ENCODE measurements at places on chromosomes 13 and 19.

DNA sequence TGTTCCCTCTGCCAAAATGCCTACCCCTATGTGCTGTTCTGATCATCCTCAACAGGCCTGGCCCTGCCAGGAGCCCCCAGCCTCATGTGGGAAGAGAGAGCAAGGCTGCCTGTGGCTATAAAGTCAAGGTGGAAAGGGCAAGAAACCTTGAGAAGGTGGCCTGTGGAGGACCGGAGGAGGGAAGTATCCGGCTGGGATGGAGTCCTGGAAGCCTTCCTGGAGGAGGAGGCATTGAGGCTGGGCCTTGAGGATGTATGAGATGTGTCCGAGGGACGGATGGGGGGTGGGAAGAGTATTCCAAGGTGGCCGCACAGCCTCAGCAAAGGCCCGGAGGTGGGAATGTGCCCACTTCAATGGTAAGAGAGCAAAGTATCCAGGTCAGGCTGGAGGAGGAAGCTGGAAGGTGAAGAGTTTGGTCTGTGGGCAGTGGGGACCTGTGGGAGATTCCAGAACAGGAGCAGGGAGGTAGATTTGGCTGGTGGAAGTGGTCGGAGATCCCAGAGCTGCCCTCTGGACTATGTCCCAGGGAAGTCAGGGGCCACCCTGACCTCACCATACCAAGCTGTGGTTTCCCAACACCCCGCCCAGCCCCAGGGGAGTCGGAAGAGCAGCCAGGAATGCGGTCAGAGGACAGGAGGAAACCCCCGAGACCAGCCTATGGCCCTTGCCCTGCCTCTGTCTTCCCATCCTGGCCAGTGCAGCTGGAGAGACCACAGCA, 3.0 kb upstream of the PLIN4 start:
- DNase-seq = no peak

DNA sequence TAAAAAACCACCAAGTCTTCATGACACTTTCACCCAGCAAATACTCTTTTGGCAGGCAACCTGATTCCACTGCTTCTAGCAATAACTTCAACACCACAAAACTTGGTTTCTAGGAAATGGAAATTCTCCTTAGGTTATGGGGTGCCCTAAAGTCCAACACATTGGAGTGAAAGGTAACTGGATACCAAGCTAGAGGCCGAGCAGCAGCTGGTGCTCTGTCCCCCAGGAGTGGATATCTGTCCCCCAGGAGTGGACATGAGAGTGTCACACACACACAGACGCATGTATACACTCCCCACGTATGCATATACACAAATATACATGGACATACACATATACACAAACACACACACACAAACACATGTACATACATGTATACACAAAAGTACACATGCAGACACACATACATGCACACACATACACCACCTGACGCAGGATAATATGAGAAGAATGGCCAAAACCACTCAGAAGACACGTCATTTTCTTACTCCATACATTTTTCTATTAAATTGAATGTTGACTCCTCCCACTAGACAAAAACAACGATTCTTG, 50.8 kb downstream of the RFX2 start:
- DNase-seq = peak; percentile 20

GRCh38 chr13:45196096-45196495, 4.7 kb downstream of the KCTD4 start:
- no peak for DNase-seq

DNA sequence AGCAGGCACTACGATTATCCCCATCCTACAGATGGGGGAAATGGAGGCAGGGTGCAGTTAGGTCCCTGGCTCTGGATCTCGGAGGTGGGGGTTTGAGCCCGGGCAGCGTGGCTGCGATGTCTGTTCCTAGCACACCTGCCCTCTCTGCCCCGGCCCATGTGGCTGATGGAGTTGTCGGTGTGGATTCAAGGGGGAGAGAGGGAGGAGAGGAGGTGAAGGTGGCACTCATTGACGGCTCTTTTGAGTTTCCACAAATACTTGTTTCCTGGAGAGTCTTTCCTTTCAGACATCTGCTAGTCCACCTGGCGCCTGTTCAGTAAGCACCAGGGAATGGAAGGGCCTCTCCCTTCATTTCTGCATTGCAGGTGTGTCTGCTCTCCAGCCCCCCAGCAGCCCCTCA, 69.9 kb downstream of the ARHGEF18 start:
- DNase-seq = no peak

DNA sequence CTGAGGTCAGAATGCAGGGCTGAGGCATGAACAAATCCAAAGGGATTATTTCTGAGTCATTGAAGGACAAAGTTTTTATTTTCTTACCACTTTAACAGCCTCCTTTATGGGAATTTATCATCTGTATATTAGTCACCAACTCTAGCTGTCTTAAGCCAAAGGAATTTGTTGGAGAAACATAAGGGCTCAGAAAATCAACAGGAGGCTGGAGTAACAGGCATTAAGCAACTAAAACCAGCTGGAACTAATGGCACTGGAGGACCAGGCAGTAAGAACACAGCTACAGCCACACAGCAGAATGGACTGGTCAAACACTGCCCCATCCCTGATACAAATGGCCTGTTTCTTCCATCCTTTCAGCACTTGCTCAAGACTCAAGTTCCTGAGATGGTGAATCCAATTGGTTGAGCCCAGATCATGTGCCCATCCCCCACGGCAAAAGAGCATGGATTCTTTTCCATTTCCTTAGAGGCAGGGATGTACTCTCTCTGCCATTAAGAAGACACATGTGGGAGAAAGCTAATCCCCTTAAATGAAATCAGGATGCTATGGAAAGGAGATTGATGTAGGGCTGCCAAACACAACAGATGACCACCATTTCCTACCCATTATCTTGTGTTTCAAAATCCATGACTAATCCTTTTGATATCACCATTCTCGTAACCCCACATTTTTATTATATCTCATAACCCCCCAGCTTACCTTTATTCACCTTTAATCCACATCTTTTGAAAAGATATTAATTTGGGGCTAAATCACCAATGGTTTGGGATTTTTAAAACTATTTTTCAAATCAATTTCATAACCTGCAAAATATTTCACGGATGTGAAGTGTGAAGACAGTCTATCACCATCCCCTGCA, 157.0 kb upstream of the FNDC3A start:
- no peak for DNase-seq

DNA sequence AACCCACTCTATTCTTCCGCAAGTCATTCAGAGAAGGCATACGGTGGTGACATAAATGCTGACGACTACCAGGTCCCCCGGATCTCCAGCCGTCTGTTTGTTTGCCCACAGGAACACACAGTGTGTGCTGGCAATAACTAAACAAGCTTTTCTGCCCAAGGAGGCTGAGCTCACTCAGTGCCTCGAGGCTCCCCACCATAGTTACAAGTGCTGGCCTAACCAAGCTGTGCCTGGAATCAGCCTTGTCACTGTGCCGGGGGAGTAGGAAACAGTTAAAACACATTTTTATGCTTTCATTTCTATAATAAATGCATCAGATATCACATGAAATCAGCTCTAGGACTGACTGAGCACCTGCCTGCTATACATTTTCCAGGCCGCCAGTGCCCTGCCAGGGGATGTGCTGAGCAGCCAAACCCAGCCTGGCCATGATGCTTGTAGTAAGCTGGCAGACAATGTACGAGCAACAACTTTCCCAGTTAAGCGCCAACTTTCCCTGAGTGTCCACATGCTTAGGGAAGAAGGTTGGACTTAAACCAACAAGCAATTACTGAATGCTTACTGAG, 28.1 kb downstream of the BRD4 start:
- DNase-seq = no peak

GRCh38 chr19:31354799-31355664, 5.8 kb upstream of the TSHZ3 start:
- DNase-seq = no peak

GRCh38 chr13:46684287-46685001, 112.5 kb downstream of the ESD start:
- no peak for DNase-seq

DNA sequence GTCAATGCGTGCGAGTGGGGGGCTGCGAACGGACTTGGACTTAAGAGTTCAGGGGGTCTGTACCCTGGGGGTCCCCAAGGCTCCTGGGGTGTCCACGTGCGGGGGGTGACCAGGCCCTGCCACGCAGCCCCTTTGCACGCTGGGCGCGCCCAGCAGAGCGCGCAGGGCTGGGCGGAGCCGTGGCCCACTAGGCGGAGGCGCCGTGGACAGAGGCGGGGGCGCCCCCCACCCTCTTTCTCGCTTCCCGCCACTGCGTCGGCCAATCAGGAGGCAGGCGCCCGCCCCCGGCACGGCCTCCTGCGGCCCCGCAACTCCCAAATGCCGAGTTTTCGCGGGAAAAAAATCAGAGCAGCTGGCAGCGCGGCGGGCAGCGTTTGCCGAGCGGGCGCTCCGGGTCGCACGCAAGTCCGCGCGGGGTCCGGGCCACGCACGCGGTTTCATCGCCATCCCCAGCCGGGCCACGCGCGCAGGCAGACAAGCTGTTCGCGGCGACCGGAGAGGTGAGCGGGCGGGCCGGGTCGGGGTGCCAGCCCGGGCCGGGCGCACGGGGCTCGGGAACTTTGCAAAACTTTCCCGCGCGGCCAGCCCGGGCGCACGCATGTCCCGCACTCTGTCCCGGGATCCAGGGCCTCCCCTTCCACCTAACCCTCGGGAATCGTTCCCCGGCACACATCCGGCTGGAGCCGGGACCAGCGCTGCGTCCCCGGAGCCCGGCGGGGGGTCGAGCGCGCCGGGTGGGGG, at the start of gene UHRF1:
Gene UHRF1 (plus strand): TSS at position 346 of the 741 bp plus-strand sequence. CDS start 1,385 bp downstream, outside the sequence.
- DNase-seq = no peak

- no peak for DNase-seq
These were observed 136.6 kb upstream of the FRY start for GRCh38 chr13:31894931-31895330.

DNA sequence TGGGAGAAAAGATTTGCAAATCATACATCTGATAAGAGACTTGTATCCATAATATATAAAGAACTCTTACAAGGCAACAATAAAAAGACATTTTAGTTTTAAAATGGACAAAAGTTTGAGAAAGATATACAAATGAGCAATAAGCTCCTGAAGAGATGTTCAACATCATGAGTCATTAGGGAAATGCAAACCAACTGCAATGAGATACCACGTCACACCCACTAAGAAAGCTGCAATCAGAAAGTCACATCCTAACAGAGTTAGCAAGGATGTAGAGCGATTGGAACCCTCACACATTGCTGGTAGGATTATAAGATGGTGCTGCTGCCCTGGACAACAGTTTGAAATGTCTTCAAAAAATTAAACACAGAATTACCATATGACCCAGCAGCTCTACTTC, 50.3 kb downstream of the GSX1 start:
- no peak for DNase-seq

GRCh38 chr19:3867971-3868769, 668 bp downstream of the ZFR2 start:
- no peak for DNase-seq

- DNase-seq = no peak
These were observed 4.4 kb downstream of the ZIC2 start for GRCh38 chr13:99985886-99986527.

GRCh38 chr13:94761407-94761806, 49.1 kb upstream of the SOX21 start:
- no peak for DNase-seq

GRCh38 chr19:58067240-58067912, 8.3 kb downstream of the ZNF135 start:
- DNase-seq = no peak

GRCh38 chr19:7657131-7657751, 11.6 kb upstream of the RETN start:
- DNase-seq = no peak

GRCh38 chr19:39038098-39038497, 5.7 kb upstream of the FBXO27 start:
- DNase-seq = no peak

DNA sequence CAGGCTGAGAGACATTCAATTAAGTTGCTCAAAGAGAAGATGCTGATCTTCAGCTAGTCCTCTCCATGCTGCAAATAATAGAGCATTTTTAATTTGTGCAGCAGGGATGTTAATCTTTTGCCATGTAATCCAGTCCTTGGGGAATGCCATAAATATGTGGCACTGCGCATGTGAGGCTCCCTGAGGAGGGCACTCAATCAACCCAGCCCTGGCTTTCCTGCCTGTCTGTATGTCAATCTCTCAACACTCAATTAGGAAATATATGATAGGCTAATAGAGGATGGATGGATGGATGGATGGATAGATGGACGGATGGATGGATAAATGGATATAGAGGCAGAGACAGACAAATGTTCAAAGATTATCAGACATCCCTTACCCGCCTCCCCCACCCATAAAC, 31.6 kb upstream of the POP4 start:
- no peak for DNase-seq

GRCh38 chr13:48184260-48184659, 48.7 kb upstream of the ITM2B start:
- DNase-seq = no peak

GRCh38 chr19:47493378-47494210, 9.6 kb upstream of the KPTN start:
- no peak for DNase-seq

GRCh38 chr13:74987124-74987690, 494.8 kb downstream of the TBC1D4 start:
- DNase-seq = no peak

- no peak for DNase-seq
These were observed 590.0 kb downstream of the DCT start for GRCh38 chr13:93889430-93889951.

- no peak for DNase-seq
These were observed 312 bp downstream of the CAPS start for GRCh38 chr19:5914358-5914774.

DNA sequence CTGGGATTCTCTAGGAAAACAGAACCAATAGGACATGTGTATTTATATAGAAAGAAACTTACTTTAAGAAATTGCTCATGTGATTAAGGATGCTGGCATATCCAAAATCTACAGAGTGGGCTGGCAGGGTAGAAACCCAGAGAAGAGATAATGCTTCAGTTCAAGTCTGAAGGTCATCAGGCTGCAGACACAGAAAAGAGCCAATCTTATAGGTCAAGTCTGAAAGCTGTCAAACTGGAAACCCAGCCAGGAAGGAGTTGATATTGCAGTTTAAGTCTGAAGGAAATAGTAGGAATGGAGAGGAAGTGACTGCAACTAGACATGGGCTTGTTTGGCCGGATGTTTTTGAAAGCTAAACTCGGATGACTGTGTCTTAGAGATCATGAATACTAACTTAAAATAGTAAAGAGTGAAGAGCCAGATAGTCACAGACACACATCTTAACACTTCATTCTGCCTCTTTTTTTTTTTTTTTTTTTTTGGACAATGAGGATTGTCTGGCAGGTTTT, 125.3 kb upstream of the GPC6 start:
- DNase-seq = no peak

- no peak for DNase-seq
These were observed 3.1 kb downstream of the ANKRD24 start for GRCh38 chr19:4185413-4186086.

GRCh38 chr13:29852472-29853054, 2.1 kb upstream of the UBL3 start:
- DNase-seq = no peak

DNA sequence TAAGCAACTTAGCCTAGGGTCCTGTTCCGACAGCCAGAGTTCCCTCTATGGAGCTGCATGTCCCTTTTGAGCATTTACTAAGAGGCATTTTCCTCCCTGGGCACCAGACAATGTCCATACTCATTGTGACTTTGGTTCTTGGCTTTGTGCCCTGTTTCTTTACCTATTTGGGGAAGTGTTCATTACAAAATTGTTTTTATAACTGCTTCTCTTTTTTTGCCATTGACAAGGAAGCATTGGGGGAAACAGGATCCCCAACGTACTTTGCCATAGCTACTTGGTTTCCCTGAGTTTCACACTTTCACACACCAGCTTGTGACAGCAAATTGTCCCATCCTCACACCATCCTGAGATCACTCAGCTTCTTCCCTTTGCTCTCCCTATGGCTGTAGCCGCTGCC, 81.1 kb upstream of the SIAH3 start:
- DNase-seq = no peak

Data from left forelimb (tissue), 1 donor.